ENCODE measurements at places on chromosomes 1 and 21.
A peak's percentile ranks its signal among the peaks of the same experiment; 100 is the strongest.

- no peak for DNase-seq
These were observed 36.6 kb downstream of the TFF3 start for GRCh38 chr21:42278451-42279149.

DNA sequence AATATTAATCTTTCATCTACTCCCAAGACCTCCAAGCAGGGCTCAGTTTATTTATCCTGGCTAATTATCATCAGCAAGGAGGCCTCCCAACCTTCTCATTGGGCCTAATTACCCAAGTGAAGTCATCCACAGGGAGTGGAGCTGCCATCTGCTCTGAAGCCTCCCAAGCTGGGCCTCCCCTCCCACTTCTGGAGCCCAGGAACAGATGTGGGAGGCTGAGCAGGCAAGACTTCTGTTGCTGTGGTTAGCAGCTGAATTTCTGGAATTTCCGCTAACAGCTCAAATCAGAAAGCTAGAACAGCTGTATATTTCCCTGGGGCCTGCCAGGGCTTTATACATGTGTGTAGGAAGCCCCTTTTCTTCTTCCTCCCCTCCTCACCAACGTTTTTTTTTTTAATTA is 127.5 kb downstream of the UCK2 start:
- DNase-seq = peak; percentile 78

- DNase-seq = peak; percentile 28
These were observed 6.5 kb downstream of the DEGS1 start for GRCh38 chr1:224189561-224189960.

GRCh38 chr1:29730623-29731022 is 494.3 kb downstream of the PTPRU start:
- DNase-seq = no peak

DNA sequence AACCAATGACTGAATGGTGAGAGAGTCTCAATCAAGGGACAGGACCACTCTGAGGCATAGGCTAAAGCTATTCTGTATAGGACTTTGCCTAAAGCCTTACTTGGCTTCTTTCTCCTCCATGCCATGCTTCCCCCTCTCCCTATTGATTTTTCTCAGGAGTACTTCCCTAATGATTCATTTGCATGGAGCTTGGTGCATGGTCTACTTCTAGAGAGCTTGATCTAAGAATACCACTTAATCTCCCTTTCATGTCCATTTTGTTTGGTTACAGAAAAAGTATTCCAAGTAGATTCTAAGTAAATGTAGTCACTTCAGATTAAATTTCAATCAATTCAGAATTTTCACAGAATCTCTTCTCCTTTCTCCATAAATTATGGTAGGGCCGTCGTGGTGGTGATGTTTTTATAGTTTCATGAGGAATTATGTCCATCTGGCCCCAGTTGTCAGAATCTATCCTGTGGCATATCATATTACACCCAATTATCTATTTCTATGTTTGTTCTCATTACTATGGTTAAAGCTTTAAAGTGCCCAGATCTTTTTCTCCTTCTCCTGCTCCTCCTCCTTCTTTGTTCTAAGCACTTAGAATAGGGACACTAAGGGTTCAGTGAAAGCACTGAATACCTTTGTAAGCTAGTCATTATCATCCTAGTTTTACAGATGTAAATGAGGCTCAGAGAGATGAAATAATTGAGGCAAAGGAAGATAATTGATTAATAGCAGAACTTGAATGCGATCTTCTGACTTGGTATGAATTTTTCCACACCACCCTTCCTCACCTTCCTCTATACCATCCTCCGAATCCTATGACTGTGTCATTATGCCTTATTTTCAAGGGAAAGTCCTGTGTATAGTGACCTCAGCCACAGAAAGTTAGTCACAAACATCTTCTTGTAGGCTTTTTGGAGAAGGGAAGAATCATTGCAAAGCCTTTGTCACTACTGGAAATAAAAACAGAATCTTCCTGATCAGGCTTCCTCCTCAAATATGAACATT is 85.6 kb upstream of the ZRANB2 start:
- DNase-seq = peak; percentile 11

GRCh38 chr1:29793101-29793546 is 556.8 kb downstream of the PTPRU start:
- peak; percentile 76 for DNase-seq
